Adrenal gland (tissue), 19 donors: ENCODE measurements at places on chromosomes 16 and 17. TPM values are rescaled to one million over a fixed set of nuclear protein-coding genes. Genes with fewer than 3 reads are reported as not detected.

CDT1 gene
- polyA plus RNA-seq, result 0.44 TPM

ULK2 gene
- 10.0 TPM for polyA plus RNA-seq

TMC5 gene
- not detected for polyA plus RNA-seq

ANKS3 gene
- 52.8 TPM for polyA plus RNA-seq

TBC1D3I gene
- 1.4 TPM for polyA plus RNA-seq

- no peak for DNase-seq
Measured at GRCh38 chr17:78474614-78475146, 96.2 kb downstream of the PGS1 start.

- DNase-seq, result no peak
Measured at GRCh38 chr17:57672971-57673370, 72.1 kb downstream of the CCDC182 start.

- no peak for DNase-seq
Measured at GRCh38 chr16:4496305-4496704, 20.1 kb downstream of the HMOX2 start.

DNA sequence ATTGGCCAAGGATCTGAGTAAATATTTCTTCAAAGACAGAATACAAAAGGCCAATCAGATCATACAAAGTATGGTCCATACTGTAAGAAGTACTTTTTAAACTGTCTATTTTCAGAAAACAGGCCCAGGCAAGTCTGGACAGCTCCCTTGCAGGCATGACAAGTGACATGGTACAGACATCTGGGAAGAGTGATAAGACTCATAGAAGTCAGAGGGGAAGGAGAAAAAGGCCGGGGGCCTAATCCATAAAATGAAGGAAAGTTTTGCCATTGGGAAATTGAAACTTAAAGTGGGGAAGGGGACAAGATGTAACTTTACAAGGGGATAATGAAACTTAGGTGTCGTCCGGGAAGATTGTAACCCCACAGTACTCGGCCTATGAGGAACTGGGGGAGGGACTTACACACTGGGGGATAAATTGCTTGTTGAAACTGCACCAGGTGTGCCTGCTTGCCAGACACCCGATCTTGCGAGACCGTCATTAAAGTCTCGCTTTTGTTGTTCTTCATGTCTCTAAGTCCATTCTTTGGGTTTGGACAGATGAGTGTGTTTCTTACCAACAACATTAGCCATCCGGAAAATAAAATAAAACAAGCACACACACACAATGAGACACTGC lies 684.0 kb downstream of the CDH11 start:
- no peak for DNase-seq

GRCh38 chr17:29650396-29650795 lies 27.7 kb upstream of the CORO6 start:
- DNase-seq, result no peak

DNA sequence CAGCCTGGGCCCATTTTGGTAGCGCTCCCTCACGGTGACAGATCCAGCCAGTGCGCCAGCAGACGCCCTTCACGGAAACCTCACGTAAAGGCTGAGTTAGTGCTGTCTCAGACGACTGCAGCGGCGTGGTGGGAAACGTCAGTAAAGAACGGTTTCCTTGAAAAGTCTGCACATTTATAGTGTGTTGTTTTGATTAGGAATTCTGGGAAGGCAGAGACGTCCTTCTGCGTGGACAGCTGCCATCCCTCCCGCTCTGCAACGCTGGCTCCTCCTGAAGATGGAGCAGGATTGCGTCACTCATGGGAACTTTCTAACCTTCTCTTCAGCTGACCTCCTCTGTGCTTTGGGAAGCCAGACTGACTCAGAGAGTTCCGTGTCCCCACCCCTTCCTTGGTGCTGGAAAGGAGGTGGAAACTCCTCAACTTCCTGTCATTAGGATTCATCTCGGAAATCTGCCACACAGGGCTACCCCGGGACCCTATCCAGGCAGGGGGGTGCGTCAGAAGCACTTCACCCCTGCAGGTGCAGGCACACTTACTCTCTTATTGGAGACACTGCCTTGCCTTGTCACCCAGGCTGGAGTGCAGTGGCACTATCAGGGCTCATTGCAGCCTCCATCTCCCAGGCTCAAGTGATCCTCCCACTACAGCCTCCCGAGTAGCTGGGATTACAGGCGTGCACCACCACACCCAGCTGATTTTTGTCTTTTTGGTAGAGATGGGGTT lies 24.3 kb upstream of the CRISPLD2 start:
- peak; percentile 64 for DNase-seq

DNA sequence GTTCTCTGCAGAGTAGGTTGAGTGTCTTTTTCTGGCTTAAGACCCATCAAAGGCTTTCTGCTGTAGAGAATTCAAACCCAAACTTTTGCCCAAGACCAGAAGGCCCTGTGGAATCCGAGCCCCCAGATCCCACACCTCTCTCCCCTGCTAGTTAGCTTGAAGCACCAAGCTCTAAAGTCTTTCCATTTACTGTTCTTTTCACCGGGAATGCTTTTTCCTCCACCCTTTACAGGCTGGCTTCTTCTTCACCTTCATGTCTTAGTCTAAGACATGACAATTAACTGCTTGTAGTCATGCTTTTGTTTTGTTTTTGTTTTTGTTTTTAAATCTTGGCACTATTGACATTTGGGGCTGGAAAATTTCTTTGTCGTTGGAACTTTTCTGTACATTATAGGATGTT lies 15.5 kb downstream of the HSD17B2 start:
- DNase-seq, result no peak

- DNase-seq, result no peak
Measured at GRCh38 chr16:21622545-21622944, 23.2 kb downstream of the METTL9 start.

GRCh38 chr16:57579361-57579665 lies 36.9 kb downstream of the ADGRG5 start:
- no peak for DNase-seq

DNA sequence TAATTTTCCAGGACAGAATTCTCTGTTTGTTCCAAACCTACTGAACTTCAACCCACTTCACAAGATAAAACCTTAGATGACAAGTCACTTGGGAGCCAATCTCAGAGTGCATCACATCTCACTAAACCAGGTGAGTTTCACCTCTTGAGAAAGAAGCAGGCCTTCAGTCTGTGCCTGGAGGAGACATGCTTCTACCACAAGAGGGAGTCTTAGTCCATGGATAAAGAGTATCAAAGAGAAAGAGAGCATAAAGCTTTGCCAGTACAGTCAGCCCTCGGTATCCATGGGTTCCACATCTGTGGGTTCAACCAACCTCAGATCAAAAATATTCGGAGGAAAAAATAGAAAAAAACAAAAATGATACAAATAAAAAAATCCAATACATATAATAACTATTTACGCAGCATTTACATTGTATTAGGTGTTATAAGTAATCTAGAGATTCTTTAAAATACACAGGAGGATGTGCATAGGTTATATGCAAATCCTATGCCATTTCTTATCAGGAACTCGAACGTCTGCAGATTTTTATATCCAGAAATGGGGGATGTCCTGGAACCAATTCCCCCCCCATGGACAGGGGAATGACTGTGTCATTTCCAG lies 37.7 kb downstream of the DUSP14 start:
- DNase-seq, result no peak

DNA sequence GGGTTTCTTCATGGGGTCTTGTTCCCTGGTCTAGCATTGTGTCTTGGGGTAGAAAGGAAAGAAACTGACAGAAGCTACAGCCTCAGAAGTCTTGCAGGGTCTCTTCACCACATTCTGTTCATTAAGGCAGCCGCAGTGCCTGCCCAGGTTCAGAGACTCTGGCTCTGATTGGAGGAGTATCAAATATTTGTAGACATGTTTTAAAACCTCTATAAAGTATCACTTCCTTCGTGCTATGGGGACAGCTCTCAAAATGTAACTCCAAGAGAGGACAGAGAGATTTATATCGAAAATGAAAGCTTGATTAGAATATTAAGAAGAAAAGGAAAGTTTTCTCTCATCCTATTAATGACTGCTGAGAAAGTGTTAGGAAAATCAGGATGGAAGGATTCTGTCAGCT lies 107.0 kb upstream of the CACNG3 start:
- no peak for DNase-seq

DNA sequence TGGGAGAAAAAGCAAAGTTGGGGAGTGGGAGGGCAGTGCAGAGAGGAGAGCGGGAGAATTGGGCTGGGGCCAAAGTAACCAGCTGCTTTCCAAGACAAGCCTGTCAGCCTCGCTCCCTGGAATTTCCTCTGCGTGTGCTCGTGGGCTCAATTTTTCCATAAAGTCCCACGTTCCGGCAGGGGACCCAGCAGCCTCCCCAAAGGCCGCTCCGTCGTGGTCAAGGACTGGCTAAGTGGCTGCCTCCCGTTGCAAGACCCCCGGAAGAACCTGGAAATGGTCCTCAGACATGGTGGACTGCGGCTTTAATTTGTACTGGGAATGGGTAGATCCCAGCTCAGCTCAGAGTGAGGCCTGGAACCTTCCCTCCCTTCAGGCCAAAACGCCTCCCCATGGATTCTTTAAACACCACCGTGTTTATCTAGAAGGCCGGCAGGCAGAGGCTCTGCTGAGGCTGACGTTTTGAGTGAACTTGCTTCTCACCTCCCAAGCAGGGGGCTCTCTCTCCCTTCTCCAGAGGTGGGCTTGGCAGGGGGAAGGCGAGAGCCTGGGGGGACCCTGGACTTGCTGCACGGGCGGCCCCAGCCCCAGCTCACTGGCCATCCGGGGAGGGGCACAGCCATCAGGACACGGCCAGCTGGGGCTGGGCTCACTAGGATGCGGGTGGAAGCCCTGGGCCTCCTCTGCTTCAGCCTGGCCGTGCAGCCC lies 190.0 kb downstream of the C16orf95 start:
- peak; percentile 37 for DNase-seq

DNA sequence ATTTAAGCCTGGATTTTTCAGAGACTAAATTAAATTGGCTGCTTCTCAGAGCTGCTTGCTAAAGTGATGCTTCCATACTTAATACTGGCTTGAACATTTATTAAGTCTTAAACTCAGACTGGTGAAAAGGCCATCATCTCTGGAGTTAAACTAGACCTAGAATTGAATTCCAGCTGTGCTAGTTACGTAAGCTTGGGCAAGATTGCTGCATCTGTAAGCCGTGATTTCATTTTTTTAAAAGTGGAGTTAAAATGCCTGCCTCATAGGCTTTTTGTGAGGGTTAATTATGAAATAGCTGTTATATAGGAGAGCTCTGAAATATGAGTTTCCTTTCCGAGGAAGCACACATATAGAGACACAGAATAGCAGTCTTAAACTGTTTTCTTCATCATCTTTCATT lies 84.7 kb downstream of the VAT1L start:
- no peak for DNase-seq
